ENCODE measurements at places on chromosomes 12 and 14.

DNA sequence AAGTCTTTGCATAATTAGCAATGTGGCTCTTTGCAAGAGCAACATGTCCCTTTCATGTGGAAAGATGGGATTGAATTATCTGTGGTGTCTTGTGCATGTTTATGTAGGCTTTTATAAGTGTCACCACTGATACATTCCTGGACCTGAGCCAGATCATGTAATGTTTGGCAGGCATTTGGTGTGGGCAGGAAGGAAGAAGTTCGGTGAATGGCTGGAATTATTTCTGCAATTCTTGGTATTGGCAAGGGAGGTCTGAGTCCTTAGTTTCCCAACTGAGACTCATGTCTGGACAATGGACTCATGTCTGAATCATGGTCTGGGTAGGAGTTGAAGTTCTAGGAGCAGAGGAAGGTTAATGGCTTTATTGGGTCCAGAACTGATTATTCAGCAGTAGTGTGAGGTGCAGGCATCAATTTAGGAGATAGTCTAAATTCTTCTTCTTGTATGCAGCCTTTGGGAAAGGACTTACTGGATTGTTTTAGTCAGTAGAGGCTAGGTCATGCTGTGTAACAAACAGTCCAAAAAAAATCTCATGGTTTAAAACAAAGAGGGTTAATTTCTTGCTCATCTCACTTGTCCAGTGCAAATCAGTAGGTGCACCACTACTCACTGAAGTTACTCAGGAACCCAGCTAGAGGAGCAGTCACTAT is 186.5 kb upstream of the LHX5 start:
- DNase-seq: no peak

DNA sequence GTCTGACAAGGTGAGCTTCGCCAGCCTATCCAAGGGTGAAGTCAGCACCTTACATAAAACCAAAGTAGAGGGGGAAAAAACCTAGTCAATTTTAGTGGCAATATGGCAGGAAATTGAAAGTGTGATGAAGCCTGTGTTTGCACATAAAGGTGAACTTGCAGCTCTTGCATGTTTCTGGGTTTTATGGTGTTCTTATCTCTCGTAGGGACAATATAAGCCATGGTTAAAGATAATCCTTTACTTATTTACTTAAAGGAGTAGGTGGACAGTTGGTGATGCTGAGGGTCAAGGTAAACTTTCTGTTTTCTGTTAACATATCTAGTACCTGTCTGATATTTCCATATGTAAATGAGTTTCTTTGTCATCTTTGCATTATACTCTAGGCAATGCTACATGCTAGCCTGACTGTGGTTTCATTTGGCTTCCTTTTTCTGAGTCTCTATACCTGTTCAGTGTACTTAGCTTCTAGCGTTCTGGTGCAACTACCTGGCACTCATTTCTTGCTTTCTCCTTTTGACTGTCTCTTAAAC is 32.8 kb downstream of the CCDC91 start:
- no peak for DNase-seq

- DNase-seq: no peak
Observed at GRCh38 chr12:53975064-53975471, 314 bp upstream of the HOTAIR start.

DNA sequence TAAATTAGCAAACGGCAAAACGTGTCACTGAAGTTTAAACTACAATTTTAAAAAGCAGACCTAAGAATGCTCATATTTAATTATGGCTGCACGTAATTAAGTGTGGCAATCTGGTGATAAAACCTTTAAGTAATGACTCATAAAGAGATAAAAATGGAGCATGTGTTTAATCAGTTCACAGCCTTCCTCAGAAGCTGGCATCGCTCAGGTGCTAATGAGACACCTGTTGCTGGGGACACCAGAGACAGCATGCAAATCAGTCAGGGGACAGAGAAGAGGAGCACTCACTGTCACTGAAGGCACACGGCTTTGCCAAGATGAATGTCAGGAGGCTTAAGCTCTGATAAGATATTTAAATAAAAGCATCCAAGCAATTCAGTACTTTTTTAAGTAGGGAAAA is 840.3 kb downstream of the GALC start:
- DNase-seq: no peak

DNA sequence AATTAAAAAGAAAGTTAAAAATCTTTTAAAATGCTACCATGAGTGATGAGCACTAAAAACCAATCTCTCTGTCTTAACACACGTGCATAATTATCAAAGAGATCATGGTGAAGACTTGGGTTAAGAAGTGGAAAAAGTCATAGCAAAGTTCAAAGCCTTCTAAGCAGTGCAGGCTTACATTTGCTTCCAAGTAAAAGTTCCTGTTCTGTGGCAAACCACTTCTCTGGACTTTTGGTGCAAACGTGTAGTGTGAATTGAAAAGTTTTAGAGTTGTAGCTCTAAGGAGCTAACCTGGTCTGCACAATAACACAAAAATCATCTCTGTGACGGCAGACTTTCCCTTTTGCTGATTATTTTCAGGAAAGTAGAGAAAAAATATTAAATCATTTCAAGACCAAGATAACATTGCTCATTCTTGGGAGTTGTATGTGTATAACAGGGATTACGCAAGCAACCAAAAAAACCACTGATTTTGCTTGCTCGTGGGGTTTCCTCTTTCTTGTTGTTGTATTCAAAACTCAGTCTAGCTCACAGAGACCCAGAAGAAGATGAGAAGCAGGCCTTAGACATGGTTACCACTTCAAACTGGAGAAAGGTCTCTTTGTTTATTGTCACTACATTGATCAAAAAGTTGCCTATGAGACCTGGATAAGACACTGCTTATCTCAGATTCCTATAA is 2.3 kb upstream of the GLIPR1 start:
- DNase-seq: no peak

DNA sequence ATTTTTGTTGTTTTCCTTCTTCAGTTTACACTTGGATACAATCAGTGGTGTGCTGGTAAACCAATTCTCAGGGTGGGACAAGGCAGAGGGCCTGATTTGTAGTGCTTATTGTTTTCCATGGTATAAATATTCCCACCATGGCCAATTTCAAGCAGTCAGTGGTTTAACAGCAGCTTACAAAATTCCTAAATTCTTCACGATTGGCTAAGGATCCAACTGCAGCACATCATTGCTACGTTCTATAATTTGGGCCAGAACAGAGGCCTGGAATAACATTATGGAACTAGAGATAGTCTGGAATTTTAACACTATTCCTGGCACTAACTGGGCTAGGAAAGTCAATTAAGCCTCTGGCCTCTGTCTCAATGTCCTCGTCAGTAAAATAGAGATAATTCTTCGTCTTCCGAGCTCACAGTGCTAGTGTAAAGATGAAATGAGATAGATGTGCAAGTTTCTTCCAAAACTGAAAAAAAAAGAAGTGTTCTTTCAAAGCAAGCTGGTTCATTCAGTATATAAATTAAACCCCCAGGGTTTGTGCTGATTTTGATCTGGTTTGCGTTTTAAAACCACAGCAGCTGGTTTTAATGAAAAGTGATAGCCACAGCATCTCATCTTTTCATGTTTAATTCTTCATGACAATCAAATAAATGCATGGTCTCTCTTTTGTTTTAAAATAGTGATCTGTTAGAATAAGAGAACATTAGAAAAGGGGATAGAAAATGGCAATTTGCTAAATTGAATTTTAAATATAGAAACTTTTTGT is 104.1 kb downstream of the EPS8 start:
- DNase-seq: no peak

- no peak for DNase-seq
Observed at GRCh38 chr12:65906006-65906405, 81.7 kb downstream of the HMGA2 start.

DNA sequence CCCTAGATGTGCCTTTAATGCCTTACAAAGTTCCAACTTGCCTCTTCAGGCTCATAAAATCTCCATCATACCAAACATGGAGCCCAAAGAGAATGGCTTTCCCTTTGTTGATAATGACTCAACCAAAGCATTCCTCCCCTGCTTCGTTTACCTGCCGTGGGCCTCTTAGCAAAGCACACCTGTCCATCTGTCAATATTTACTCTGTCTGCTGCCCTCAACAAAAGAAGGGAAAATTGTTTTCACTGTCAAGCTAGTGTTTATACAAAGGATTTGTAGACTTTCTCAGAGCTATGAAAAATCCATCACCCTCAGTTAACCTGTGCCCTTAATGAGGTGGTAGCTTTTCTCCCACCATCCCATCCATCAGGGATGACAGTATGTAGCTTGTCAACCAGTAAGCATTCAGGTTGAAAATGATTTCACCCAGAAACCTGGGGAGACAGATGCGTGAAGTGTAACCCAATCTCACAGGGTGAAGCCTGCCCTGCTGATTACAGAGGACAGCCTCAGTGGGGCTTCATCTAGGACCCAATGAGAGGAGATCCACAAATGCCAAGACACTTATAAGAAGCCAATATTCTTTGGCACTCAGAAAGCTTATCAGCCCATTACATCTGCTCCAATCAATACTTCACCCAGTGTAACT is 278.1 kb downstream of the NUAK1 start:
- no peak for DNase-seq

- DNase-seq: no peak
Observed at GRCh38 chr12:116087962-116088361, 189.5 kb downstream of the MED13L start.

- no peak for DNase-seq
Observed at GRCh38 chr12:123941624-123942237, 30.9 kb downstream of the CCDC92 start.

GRCh38 chr14:61479746-61480502 is 158.5 kb downstream of the PRKCH start:
- DNase-seq: no peak

- no peak for DNase-seq
Observed at GRCh38 chr12:10088955-10089900, 9.6 kb downstream of the CLEC1A start.

GRCh38 chr12:108712925-108713203 is 18.5 kb downstream of the CORO1C start:
- no peak for DNase-seq

All from memory B cell (primary cell).